ENCODE measurements at places on chromosomes 2 and 18. TPM values are rescaled to one million over a fixed set of nuclear protein-coding genes. Genes with fewer than 3 reads are reported as not detected.

SGPP2 gene
- not detected for total RNA-seq

C1QL2 gene
- total RNA-seq, result not detected

APCDD1 gene
- total RNA-seq, result 3.9 TPM

ALK gene
- not detected for total RNA-seq

RGPD3 gene
- 0.22 TPM for total RNA-seq

GPAT2 gene
- total RNA-seq, result 1.3 TPM

ADD2 gene
- total RNA-seq, result 0.14 TPM

MRPS9 gene
- total RNA-seq, result 16.6 TPM

CAPN13 gene
- not detected for total RNA-seq

LGALSL gene
- total RNA-seq, result 4.4 TPM

TLX2 gene
- total RNA-seq, result not detected

RGPD4 gene
- total RNA-seq, result not detected

GKN1 gene
- 0.22 TPM for total RNA-seq

SH3BP4 gene
- total RNA-seq, result 125 TPM

SPATA3 gene
- not detected for total RNA-seq

LRATD1 gene
- total RNA-seq, result not detected

ADAM23 gene
- total RNA-seq, result 11.6 TPM

ACKR3 gene
- total RNA-seq, result 0.66 TPM

All from placental pericyte (primary cell).